ENCODE measurements at places on chromosomes 6 and 20. TPM values are rescaled to one million over a fixed set of nuclear protein-coding genes. Genes with fewer than 3 reads are reported as not detected.

The PTPN1 gene
- 70.9 TPM for polyA plus RNA-seq

DNA sequence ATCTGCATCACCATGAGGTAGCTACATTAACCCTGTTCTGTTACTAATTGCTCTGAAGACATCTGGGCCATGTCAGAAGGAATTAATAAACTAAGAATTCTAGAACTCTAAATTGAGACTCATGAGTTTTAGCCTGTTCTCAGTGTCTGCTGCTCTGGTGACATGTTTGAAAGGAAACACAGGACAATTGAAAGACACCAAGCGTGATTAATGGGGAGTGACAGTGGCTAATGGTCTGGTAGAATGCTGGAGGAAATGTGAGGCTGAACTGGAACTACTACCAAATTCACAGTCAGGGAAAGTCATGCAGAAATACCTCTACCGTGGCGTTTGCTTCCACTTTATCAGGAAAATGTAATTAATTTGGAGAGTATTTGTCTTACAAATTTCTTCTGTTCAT lies 140.0 kb downstream of the TBC1D7 start:
- DNase-seq: peak; percentile 43

- DNase-seq: no peak
These were observed 36.7 kb upstream of the TMEM14A start for GRCh38 chr6:52634211-52634610.

- DNase-seq: peak; percentile 35
These were observed 228.6 kb upstream of the JARID2 start for GRCh38 chr6:15017261-15017660.

DNA sequence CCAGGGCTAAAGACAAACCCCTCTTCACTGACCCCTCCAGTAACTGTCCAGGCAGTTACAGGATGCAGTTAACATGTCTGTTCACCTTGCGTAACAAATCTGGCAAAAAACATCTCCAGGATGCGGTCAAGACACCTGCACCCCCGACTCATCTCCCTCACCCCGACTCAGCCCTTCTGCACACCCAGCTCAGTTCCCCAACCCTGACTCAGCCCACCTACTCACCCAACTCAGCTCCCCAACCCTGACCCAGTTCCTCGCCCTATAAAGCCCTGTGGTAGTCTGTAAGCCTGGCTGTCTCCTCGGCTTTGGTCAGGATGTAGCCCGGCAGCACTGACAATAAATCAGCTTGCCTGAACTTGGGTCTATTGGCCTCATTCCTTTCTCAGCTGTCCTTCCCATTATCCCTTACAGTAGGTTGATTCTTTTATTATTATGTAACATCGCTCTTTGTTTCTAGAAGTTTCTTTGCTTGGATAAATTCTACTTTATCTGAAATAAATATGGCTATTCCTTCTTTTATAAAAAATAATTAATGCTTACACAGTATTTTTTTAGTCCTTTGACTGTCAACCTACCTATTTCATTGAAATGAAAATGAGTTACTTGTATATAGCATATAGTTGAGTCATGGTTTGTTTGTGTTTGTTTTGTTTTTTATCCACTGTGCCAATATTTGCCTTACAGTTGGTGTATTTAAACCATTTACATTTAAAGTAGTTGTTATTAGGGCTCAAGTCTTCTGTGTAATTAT lies 12.9 kb upstream of the ADTRP start:
- no peak for DNase-seq

All from brain (organoid and tissue), 16 donors.